ENCODE measurements at places on chromosomes 6 and 20. TPM values are rescaled to one million over a fixed set of nuclear protein-coding genes. Genes with fewer than 3 reads are reported as not detected.

Gene CBLN4
- not detected for total RNA-seq

Gene TRDN
- not detected for total RNA-seq

Gene DACT2
- total RNA-seq = not detected

Gene TRAPPC3L
- total RNA-seq = not detected

Gene MYCT1
- not detected for total RNA-seq

Gene FAM217B
- total RNA-seq = 5.6 TPM

Gene PRKN
- total RNA-seq = 6.0 TPM

Gene IL17F
- total RNA-seq = not detected

Gene GGTLC1
- total RNA-seq = not detected

Gene IL20RA
- total RNA-seq = 0.23 TPM

Gene RANBP9
- total RNA-seq = 48.0 TPM

Gene WASF1
- 55.7 TPM for total RNA-seq

Gene CPNE5
- total RNA-seq = not detected

Gene GJA10
- not detected for total RNA-seq

Gene OR2B6
- not detected for total RNA-seq

Gene COL9A3
- total RNA-seq = not detected

Gene GMPR
- total RNA-seq = 3.0 TPM

Gene RFX6
- not detected for total RNA-seq

Gene RAD21L1
- not detected for total RNA-seq

Gene EYA4
- total RNA-seq = not detected

Gene RARS2
- total RNA-seq = 31.0 TPM
